ENCODE measurements at places on chromosomes 11 and 22.
A peak's percentile ranks its signal among the peaks of the same experiment; 100 is the strongest.

GRCh38 chr11:113043698-113044097, 82.5 kb downstream of the NCAM1 start:
- DNase-seq = no peak

GRCh38 chr11:123381817-123382554, 48.1 kb upstream of the GRAMD1B start:
- no peak for DNase-seq

- DNase-seq = peak; percentile 81
Measured at GRCh38 chr22:18023509-18024275, 669 bp downstream of the MICAL3 start.

DNA sequence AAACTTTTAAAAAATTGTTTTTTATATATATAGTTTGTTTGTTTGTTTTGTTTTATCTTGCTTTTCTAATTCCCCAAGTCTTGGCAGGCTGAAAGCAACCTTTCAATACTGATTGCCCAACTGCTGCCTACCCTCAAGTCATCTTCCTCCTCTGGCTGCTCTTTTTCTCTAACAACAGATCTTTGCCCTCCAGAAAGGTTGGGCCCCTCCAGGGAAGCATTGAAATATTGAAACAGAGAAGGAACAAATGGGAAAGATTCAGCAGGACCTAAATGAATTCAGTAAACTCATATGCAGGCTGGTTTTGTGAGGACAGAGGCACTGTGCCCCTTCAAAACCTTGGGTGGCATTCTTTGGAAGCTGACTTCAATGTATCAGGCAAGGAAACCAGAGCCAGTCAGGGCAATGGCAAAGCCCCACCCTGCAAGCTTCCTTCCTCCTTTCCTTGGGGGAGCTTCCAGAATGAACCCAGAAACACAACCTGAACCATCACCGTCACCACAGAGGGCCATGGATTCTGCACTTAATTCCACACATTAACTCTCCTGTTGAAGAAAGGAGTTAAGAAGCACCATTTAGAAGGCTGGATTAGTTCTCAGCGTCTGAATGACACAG, 815 bp upstream of the MS4A6A start:
- DNase-seq = no peak

DNA sequence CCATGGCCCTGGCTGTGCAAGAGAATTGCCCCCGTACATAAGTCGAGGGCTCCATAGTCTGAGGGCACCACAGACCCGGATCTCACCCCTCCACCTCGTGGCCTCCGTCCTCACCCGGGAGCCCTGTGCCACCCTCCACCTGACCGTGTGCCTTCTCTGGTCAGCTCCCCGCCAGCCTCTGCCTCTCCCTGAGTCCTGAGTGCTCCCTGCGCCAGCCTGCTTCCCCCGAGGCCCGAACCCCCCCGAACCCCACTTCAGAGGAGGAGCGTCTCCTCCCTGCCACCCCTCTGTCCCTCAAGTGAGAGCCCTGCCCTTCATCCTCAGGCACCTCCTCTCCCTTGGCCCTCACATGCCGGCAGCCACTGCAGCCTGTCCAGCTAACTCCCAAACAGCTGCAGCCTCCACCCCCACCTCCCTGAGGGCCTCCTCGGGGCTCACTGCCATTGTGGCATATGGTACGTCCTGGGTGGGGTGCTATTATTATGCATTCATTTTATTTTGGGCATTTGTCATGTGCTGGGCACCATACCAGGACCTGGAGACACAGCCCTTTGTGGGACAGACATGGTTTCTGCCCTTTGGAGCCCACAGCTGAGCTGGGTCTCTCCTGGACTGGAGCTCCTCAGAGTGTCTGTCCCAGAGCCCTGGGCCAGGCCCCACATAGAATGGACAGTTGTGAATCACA, 67.2 kb downstream of the MYO7A start:
- no peak for DNase-seq

GRCh38 chr11:60528934-60529333, 13.7 kb downstream of the MS4A13 start:
- DNase-seq = no peak

DNA sequence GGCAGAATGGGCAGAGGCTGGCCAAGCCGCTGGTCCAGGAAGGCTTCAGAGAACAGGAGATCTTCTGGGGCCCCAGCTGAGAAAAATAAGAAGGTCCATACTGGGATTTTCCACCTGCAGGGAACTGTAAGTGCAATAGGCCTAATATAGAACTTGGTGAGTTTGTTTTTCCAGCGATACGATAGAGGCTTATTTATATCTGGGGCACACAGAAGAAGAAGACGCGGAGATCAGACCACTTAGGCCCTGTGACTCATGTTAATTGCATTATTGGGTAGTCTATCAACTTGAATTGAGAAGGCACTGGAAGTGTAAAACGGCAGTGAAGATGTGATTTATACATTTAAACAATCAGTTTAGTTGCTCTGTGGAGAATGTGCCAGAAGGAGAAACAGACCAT, 7.7 kb upstream of the SRSF8 start:
- no peak for DNase-seq

GRCh38 chr22:37119872-37120271, 10.4 kb upstream of the TMPRSS6 start:
- no peak for DNase-seq

DNA sequence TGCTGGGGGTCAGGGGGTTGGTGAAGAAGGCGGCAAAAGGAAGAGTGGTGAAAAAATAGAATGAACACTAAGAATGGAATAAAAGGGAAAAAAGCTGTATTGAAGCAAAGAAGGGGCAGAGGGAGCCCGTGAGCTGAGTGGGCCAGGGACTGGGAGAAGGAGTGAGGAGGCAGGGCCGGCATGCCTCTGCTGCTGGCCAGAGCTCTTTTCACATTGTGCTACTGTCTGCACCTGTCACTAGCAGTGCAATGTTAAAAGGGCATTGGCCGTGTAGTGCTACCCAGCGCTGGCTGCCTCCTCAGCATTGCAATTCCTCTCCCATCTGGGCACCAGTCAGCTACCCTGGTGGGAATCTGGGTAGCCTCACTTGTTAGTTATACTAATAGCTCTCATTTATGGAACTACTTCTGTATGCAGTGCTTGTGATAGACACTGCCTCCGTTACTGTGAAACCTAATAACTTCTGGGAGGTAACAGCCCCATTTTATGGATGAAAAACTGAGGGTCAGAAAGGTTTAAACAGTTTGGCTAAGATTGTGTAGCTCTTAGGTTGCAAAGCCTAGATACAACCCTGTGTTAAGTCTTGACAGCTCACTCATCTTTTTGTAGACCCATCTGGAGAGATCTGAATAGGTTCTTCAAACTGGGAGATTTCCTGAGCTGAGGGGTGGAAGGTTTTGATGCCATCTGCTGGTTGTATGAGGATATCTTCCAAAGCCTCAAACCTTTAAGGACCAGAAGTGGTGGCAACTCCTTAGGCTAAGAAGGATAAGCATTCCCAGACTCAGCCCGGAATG, 8.5 kb downstream of the YPEL4 start:
- DNase-seq = no peak

- DNase-seq = no peak
Measured at GRCh38 chr22:39431821-39432251, 25.0 kb upstream of the MGAT3 start.

DNA sequence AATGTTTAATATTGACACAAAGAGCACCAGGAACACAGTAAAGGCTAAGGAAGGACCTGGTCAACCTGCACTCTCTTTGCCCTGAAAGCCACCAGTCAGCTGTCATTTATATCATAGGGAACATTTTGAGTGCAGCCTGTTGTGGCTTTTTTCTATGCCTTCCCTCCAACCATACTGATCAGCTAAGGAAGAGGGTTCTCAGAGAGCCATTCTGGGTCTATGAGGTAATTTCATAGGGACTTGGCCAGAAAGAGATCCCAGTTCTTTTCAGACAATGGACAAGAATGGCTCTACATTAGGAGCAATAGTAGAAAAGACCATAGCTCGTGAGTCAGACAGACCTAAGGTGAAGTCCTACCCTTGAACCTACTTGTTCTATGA, 132.8 kb downstream of the CCDC34 start:
- DNase-seq = no peak

GRCh38 chr11:132402071-132402684, 1031.8 kb downstream of the NTM start:
- DNase-seq = peak; percentile 36

DNA sequence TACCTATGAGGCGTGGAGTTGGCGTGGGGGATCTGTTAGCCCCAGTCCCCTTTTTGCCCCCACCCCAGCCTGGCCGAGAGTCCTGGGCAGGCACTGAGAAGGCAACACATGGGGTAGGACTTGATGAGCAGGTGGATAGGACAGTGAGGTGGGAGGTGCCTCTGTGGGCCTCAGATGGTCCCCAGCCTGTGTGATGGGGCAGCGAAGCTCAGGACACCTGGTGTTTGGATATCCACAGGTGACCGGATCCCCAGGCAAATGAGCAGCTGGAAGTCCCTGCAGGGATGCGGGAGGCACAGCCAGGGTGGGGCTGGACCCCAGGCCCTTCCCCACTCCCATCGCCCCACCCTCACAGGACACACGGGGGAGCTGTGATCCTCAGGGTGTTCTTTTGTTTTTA, 9.7 kb downstream of the FBLN1 start:
- DNase-seq = no peak

- DNase-seq = no peak
Measured at GRCh38 chr11:131468565-131468964, 98.2 kb downstream of the NTM start.

DNA sequence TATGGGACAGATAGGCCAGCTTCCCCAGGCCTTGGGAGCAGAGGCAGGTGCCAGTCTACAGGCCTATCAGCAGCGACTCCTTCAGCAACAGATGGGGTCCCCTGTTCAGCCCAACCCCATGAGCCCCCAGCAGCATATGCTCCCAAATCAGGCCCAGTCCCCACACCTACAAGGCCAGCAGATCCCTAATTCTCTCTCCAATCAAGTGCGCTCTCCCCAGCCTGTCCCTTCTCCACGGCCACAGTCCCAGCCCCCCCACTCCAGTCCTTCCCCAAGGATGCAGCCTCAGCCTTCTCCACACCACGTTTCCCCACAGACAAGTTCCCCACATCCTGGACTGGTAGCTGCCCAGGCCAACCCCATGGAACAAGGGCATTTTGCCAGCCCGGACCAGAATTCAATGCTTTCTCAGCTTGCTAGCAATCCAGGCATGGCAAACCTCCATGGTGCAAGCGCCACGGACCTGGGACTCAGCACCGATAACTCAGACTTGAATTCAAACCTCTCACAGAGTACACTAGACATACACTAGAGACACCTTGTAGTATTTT, 26.6 kb upstream of the L3MBTL2 start:
- no peak for DNase-seq

DNA sequence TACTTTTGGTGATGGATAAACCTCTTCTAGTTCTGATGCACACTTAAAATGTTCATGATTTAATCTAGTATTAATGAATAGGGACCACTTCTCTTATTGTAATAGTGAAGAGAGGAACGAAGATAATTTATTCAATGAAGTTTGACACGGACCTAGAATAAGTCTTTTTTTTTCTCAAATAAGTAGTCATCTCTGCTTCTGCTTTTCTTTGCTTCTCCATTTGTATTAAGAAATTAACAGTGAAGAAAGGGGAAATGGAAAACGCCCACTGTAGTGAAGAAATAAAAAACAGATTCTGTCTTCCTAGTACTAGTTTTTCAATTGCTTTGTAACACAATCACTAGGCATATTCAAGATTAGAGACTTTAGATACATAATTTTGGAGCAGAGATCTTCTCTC, 73.0 kb downstream of the CD44 start:
- no peak for DNase-seq

DNA sequence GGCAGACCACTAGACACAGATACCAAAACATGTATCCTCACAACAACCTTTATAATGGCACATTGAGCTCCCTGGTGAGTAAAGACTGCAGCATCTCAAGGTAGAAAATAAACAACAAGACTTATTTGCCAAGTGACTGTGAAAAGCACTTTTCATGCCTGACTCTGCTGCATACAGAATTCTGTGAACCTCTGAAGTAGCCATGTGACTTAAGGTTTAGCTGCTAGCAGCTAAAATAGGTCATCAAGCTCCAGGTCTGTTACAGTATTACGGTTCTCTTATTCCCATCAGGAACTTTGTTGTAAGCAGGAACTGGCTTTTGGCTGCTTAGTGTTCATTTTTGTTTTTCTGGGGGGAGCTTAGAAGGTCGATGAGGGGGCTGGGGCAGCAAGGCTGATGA, 139.4 kb downstream of the PAX6 start:
- DNase-seq = no peak

DNA sequence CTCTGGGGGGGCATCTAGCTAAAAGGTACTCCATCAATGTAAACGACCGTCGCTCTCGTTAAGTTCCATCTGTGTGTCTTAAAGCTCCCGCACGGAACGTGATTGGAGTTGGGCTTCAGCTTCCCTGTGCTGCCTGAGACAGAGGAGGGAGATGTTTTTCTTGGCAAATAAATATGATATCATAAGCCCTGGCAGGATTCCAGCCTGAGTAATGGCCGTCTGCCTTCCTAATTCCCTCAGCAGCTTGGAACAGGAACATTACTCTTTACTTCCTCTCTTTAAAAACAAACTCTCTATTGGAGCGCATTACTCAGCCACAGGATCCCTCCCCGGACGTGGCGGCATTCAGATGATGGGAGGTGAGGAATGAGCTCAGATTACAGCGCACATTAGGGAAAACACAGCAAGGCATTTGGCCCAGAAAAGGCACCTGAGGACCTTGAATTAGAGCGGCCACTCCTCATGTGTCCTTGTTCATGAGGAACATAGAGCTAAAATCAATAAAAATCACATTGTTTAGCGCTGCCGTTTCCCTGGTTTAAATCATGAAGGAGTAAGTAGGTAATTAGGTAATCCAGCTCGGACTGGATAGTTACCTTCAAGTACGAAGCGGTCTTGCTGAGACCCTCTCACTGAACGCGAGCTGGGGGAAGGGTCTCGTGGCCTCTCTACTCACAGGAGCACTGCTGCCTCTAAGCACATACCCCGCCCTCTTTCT, 230.4 kb downstream of the ST3GAL4 start:
- DNase-seq = peak; percentile 89

DNA sequence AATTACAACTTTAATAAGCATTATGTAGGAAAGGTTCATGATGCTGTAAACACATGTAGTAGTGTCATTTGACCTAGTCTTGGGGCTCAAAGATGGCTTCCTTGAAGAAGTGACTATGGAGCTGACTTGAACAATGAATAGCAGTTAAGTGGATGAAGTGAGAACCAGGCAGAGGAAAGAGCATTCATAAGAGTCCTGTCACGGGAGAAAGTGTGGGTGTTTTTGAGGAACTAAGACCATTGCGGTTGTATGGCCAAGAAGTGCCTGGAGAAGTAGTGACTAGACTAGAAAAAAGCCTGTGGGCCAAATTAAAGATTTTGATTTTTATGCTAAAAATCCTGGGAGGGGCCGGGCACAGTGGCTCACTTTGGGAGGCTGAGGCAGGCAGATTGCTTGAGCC, 7.2 kb upstream of the IL18BP start:
- no peak for DNase-seq

- DNase-seq = no peak
Measured at GRCh38 chr22:43823911-43824665, 12.0 kb upstream of the EFCAB6 start.

DNA sequence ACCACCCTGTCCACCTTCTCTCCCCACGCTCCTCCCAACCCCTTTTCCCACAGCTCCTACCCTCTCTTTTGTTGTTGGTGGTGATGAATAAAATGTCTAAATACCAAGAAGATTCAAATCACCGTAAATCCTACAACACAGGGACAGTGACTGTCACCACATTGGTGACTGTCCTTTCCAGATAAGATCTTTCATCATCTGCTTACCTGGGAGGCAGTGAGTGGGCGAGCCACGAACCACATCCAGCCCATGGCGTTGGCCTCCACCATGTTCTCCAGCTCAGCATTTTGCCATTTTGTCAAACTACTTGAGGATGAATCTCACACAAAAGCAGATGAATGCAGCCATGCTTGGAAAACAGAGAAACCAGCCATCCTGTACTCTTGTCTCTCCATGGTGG, 6.7 kb upstream of the CYTH4 start:
- DNase-seq = no peak

GRCh38 chr22:31105282-31105929, 2.0 kb downstream of the SELENOM start:
- DNase-seq = no peak
